ENCODE measurements at places on chromosomes 13 and 19.
A peak's percentile ranks its signal among the peaks of the same experiment; 100 is the strongest.

DNA sequence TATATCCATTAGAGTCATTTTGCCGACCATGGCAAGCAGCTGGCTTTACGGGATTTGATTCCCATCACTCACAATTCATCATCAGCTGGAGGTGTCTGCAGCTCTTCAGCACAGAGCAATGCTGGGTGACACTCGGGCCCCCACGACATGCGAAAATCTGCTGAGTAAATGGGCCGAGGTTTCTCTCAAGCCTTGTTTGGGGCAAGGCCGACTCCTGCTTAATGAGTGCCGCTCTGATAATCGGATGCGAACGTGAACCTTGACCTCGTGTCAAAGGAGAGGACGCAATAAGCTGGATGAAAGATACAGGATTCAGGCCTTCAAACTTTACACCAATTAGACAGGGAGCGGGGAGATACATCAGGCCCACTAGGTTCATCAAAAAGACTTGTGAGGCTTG is 65.2 kb downstream of the GGACT start:
- DNase-seq, result no peak

- DNase-seq, result no peak
Measured at GRCh38 chr13:32720026-32720425, 133.8 kb downstream of the PDS5B start.

DNA sequence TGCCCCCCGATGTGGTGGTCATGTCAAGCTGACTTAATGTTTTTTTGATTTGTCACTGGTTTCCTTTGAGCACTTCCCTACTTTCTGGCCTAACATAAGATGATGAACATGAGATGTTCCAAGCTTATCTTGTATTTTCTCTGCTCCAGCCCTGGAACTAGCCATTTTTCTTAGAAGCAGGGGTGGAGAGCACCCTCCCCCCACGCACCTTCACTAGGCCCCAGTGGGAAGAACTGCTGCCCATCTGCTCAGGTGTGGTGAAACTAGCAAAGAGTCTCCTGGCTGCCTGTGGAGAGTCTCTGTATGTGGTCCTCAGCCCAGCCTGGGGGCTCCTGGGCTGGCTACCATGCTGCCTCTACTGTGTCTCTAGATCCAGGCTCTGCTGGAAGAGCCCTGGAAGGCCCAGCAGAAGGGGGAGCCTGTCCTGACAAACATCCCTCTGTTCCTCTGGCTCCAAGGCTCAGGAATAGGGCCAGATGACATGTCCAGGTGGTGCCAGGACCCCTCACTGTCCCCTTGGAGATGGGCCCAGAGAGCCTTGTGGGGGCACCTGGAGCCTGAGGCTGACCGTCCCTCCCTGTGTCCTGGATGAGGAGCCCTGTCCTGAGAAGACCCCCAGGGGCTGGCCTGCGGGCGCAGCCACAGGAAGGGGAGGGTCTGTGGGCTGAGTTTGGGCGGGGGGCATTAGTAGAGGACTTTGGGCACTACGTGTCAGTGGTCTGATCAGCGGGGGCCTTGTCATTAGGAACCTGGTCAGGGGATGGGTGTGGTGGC is 4.8 kb upstream of the ZNF14 start:
- DNase-seq, result no peak

DNA sequence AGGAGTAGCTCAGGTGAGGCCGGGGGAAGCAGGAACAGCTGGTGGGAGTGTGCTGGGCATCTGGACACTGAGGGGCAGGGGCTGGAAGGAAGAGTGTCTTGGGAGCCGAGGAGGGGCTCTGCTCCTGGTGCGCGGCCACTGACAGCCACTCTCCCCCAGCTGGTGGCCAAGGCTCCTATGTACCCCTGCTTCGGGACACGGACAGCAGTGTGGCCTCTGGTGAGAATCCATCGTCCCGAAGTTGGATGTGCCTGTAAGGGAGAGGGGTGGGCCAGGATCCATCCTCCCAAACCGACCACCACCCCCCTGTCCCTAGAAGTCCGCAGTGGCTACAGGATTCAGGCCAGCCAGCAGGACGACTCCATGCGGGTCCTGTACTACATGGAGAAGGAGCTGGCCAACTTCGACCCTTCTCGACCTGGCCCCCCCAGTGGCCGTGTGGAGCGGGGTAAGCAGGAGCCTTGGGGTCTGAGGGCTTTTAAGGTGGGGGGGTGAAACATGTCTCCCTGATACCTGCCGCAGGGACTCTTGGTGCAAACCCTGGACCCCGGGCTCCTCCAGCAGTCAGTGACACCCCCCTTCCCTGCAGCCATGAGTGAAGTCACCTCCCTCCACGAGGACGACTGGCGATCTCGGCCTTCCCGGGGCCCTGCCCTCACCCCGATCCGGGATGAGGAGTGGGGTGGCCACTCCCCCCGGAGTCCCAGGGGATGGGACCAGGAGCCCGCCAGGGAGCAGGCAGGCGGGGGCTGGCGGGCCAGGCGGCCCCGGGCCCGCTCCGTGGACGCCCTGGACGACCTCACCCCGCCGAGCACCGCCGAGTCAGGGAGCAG is 2.0 kb upstream of the USF2 start:
- peak; percentile 16 for DNase-seq

DNA sequence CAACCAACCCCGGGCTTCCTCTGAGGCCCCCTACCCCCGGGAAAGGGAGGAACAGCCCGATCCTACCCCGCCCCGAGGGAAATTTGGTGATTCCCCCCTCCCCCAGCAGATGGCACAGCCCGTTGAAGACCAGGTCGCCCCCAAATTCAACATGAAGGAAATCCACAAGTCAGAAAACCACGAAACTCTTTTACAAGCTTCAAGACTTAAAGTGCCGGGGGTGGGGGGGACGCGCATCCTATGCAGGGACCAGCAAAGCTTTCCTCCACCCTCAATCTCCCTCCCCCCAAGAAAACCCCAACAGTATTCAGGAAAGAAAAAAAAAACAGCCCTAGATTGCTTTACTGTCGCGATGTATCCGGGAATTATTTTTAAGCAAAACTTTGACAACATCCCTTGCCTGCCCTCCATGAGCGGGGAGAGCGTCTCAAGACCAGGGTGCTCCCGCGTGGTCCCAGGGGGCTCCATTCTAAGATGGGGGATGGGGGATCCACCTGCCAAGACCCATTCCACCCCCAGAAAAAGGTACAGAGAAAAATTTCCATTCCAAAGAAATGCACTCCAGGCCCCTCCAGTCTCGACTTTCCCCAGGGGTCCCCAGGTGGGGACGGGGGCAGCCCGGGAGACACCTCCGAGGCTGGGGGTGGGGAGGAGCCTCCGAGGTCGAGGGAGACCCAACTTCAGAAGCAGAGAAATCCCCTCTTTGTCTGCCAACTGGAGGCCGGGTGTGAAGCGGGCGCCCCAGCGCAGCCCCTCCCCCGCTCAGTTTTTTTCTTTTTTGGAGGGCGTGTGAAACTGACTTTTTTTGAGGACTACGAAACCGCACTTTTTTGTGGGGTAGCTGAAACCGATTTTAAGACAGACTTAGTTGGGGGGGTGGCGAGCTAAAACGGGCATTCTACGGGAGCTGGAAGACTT is 1.5 kb downstream of the TCF3 start:
- DNase-seq, result peak; percentile 34

DNA sequence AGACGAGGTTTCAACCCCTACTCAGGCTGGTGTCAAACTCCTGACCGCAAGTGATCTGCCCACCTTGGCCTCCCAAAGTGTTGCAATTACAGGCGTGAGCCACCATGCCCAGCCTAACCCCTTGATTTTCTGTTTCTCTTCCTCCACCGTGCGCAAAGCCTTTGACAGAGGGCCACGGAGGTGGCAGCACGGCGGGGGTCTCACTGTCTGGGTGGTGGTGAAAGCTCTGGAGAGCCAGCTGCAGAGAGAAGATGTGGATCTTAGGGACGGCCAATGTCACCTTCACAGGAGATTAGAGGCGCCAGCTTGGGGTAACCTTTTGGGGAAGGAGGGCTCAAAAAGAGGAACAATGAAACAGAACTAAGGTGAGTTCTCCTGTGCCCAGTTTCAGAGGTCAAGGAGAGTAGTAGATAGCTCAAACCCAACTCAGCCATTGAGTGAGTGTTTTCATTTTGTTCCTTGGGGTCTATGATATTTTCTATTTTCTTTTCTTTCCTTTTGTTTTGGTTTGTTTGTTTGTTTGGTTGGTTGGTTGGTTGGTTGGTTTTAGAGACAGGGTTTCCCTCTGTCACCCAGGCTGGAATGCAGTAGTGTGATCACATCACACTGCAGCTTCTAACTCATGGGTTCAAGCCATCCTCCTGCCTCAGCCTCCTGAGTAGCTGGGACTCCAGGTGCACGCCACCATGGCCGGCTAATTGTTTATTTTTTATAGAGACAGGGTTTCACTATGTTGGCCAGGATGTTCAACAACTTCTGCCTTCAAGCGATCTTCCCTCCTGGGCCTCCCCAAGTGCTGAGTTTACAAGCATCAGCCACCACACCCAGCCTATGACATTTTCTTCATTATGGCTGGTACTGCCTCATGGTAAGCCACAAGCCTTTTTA is 37.7 kb downstream of the GPR42 start:
- DNase-seq, result no peak

DNA sequence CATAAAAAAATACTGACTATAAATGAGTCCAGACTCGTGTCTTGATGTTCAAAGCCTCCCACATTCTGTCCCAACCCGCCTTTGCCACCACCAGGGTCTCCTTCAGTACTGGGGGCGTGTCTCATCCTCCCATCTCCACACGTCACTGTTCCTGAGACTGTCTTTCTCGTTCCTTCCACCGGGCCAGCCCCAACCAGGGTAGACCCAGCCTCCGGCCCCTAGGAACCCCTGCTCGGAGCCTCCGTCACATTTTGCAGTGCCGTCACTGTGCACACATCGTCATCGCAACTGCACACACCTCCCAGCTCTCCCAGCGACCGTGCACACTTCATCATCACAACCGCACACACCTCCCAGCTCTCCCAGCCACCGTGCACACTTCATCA is 73.4 kb downstream of the SPACA7 start:
- no peak for DNase-seq

GRCh38 chr19:12064590-12065538 is at the start of gene ZNF844:
Gene ZNF844, plus strand, starts transcription at chr19:12064731. Its CDS starts 143 bp downstream, at chr19:12064874.
- DNase-seq, result peak; percentile 81

DNA sequence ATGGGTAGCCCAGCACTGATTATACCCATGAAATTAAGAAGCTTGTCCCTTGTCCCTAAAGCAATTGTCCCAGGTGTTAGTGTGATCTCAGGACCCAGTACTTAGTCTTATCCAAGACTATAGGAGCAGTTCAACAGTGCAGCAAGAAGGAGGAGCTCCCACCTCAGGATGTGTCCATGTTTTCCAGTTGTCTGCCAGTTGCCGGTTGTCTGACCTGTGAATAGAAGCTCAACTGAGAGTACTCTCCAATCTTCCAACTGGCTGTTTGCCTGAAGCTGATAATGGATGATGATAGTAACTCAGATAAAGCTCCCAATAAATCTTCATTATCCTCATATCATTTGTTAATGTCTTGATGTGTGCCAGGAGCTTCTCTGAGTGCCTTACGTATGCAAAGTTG is 107.2 kb upstream of the HTR2A start:
- DNase-seq, result peak; percentile 22

- no peak for DNase-seq
Measured at GRCh38 chr19:35433448-35433847, 14.6 kb upstream of the FFAR2 start.

- no peak for DNase-seq
Measured at GRCh38 chr19:31174948-31175347, 174.3 kb downstream of the TSHZ3 start.

- no peak for DNase-seq
Measured at GRCh38 chr13:50481936-50482335, 361.6 kb downstream of the DLEU7 start.

DNA sequence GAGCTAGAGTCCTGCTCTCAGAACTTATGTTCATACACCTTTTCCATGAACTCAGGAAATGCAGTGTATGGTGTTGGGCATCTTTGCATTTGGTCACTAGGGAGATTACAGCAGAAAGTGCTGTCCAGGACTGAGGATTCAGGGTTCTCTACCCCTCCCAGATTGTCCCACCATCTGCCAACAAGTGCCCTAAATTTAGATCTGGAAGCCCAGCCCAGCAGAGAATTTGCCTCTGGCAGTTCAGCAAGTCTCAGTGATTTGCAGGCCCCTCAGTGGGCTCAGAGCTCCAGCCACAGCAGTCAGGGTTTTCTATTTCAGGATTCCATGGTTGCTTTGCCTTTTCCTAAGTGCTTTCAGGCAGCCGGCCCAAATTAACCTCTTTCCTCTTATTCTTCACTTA is 23.4 kb downstream of the CNFN start:
- DNase-seq, result no peak

GRCh38 chr13:103618151-103618550 is 551.9 kb upstream of the SLC10A2 start:
- no peak for DNase-seq

DNA sequence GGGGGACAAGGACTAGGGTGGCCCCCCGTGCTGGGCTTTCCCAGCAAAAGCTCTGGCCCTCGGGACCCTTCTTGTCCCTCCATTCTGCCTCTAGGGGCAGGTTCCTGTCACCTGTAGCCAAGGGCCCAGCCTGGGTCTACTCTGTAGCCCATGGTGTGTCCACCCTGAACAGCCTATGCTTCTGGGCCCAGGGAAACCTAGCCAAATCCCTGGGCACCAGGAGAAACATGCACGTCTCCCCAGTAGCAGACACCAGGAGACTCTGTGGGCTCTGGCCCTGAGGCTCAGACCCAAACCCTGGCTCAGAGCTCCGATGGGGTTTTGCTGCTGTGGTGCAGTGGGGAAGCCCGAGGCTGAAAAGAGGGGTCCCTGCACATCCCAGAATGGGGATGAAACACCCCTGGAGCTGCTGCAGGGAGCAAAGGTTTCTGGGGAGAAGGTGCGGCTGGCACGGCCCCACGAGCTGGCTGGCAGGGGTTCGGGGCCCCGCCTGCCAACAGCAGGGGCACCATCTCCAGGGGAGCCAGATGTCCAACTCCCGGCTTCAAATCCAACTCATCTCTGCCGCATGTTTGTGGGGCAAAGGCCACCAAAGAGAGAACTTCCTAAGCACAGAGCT is 18.2 kb downstream of the CEBPG start:
- no peak for DNase-seq

GRCh38 chr13:33744589-33745369 is 73.2 kb upstream of the RFC3 start:
- DNase-seq, result no peak

Data from fibroblast of skin of right biceps (primary cell).